NCI-H1436 treated with DMSO at 0.1 percent for 48 hours (cell line): ENCODE measurements at places on chromosomes 16 and 17.
A peak's percentile ranks its signal among the peaks of the same experiment; 100 is the strongest.

DNA sequence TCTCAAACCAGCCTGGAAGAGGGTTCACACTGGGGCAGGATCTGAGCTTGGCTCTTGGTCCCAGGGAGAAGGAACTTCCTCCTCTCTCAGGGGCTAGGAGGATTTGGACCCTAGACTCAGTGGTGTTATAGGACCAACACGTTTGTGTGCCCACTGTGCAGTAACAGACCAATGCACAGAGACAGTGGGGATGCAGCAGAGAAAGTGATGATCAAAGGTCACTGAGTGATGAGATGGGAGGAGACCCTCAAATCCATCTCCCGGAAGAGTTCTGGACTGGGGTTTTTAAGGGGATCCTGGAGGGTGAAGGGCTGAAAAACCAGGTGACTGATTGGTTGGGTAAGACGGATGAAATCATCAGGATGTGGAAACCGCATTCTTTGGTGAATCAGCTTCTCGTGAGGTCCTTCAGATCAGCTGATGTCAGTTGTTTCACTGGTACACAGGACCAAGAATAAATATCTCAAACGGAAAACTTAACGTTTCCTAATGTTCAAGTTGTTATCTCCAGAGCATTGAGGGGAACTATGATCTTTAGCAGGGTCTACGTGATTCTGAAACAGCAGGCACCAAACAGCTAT is 3.3 kb upstream of the VAC14 start:
- no peak for DNase-seq

GRCh38 chr17:6936370-6937028 is 59.4 kb upstream of the ALOX12 start:
- no peak for DNase-seq

DNA sequence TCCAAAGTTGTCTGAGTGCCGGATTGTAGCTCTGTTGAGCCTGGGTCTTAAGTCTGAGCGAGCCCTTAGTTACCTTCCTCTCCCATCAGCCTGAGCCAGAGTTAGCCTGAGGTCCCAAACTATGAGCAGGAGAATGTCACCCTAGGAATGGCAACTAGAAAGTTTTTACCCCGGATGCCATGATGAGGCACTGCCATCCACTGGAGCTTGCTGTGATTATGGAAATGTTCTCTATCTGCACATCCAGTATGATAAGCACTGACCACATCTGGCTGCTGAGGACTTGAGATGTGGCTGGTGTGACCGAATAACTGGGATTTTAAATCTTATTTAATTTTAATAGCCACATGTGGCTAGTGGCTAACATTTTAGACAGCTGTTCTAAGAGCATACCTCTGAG is 550.0 kb downstream of the CDH13 start:
- no peak for DNase-seq

DNA sequence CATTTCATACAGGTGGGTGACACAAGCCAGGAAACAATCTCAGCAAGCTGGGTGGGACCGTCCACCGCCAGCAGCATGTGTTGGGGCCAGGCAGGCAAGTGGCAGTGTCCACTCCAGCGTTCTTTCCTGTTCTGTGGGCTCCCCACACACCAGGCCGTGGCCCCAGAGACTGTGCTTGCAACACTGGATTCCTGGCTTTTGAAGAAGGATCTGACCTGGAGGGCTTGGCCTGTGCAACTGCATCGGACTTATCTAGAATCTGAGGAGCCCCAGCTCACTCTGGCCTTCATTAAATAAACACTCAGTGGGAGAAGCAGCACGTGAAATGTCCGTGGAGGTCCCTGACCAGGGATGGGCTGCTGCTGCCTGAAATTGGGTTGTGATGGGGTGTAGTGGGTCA is 3.2 kb downstream of the KSR1 start:
- no peak for DNase-seq

DNA sequence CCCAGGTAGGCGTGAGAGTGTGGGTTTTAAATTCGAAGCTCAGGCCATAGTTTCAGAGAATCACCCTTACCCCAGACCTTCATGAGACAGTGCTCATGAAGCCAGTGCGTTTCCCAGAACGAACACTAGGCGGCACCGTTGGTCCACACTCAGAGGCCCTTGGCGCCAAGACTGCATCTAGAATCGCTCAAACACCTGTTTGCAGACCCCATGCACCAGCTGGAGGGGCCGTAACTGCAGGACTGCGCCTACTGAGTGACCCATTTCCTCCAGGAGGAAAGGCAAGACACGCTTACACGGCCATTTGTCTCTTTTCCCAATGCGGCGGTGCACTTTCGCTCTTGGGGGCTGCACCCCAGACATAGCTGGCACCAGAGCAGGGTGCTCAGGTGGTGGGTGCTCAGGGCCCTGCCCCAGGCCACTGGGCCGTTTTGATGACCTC is 34.0 kb downstream of the ADGRG5 start:
- DNase-seq, result no peak

DNA sequence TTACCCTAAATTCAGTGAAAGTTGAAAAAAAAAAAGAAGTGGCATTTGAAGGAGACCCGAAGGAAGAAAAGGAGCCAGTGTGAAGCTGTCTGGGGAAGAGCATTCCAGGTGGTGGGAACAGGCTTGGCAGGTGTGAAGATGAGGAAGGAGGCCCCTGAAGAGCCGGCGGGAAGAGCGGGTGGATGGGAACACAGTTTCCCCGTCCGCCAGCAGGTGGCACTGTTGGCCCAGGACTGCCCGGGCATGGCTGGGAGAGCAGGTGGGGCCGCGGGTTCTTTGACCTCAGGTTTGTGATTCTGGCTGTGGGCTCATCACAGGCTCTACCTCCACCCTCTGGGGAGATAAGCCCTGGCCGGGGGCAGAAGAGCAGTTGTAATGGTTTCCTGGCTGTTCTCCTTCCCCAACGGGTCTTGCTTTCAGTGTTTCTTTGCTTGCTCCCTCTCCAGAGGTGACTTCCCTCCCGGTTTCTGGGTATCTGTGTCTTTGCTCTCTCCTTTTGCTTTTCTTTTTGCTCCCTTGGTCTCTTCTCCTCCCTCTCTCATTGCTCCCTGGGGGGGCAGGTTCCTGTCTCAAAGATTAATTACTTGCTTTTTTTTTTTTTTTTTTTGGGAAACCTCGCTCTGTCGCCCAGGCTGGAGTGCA is 32.3 kb downstream of the RAP1GAP2 start:
- no peak for DNase-seq

- no peak for DNase-seq
Observed at GRCh38 chr17:61409301-61410112, 9.9 kb downstream of the TBX2 start.

- no peak for DNase-seq
Observed at GRCh38 chr17:42346481-42346880, 41.8 kb downstream of the STAT3 start.

DNA sequence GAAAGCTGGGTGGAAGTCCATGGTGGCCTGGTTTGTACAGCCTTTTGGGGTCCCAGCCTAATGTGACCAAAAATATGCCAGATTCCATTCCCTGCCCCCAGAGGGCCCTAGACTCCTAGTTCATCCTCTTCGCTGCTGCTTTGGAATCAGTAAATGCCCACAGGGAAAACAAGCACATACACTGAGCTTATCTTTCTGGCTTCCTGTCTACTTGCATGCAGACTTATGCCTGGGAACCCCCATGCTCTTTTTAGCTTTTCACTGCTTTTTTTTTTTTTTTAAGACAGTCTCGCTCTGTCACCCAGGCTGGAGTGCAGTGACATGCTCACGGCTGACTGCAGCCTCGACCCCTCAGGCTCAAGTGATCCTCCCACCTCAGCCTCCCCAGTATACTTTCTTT is 6.2 kb upstream of the CD300LG start:
- no peak for DNase-seq

GRCh38 chr17:56558088-56558487 is 35.4 kb upstream of the NOG start:
- DNase-seq, result no peak

GRCh38 chr17:1455797-1456599 is at the start of gene CRK:
Gene CRK, minus strand, starts transcription at chr17:1456232. Its CDS starts 115 bp downstream, at chr17:1456117.
- DNase-seq, result peak; percentile 70

DNA sequence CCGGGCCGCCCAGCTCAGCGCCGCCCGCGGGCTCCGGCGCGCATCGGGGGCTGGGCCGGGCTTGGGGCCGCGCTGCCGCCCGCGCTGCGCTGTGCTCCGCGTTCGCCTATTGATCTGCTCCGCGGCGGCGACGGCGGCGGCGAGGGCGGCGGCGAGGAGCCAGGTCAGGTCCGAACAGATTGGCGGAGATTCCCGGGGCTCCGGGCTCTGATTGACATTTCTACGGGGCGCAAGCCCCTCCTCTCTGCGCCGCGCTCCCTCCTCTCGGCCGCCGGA is 559 bp downstream of the IRX3 start:
- DNase-seq, result no peak

DNA sequence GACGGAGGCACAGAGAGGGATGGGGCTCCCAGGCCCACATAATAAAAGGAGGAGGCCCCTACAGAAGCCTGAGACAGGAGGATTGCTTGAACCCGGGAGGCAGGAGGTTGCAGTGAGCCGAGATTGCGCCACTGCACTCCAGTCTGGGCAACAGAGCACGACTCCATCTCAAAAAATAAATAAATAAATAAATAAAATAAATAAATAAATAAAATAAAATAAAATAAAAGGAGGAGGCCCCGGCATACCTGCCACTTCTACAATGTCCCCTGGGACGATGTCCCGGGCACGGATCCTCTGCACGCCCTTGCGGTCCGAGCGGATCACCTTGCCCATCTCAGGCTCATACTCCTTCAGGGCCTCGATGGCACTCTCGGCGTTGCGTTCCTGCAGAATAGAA is 13.2 kb downstream of the ATP2A3 start:
- no peak for DNase-seq

GRCh38 chr17:38428112-38428642 is at the start of gene ARHGAP23:
Gene ARHGAP23, plus strand, starts transcription at chr17:38428464. Its CDS starts 22 bp downstream, at chr17:38428486.
- no peak for DNase-seq

DNA sequence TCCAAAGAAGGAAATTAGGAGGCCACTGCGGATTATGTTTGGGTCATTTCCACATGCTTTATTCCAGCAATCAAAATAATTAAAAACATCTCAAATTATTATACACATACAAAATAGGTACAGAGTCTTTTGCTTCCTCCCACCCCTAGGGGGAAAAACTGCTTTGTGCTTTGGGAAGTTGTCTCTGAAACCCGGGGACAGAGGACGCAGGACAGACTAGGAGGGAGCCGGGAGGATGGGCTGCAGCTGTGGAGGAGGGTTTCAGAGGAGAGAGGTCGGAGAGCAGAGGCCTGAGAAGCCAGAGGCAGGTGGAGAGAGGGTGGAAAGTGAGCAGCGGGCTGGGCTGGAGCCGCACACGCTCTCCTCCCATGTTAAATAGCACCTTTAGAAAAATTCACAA is 17.4 kb downstream of the COL1A1 start:
- no peak for DNase-seq

- no peak for DNase-seq
Observed at GRCh38 chr16:75931043-75931442, 204.8 kb upstream of the CPHXL start.

DNA sequence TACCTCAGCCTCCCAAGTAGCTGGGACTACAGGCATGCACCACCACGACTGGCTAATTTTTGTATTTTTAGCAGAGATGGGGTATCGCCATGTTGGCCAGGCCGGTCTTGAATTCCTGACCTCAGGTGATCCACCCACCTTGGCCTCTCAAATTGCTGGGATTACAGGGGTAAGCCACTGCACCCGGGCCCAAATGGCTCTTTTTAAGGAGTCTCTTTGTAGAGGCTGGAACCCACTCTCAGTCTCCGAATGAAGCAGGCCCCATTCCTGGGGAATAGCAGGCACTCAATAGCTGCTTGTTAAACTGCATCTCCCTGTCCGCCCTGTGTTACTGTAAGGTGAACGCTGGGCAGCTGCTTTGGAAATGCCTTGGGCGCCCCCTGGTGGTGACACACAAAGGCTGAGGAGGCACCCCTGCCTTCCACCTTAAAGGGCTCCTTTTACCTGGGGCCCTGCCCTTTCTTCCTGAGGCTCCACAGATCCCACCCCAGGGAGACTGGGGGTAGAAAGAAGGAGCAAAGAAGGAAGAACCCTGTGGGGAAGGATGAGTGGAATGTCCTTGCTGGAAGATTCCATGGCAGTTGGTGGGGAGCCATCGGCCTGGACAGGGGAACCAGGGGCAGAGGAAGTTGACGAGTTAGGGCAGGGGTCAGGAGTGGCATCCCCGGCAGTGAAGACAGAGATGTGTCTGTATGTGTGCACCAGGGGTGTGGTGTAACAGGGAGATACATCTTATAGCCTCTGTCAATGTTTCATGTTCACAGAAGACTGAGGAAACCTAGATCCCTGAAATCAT is 6.1 kb upstream of the SP2 start:
- DNase-seq, result peak; percentile 64

DNA sequence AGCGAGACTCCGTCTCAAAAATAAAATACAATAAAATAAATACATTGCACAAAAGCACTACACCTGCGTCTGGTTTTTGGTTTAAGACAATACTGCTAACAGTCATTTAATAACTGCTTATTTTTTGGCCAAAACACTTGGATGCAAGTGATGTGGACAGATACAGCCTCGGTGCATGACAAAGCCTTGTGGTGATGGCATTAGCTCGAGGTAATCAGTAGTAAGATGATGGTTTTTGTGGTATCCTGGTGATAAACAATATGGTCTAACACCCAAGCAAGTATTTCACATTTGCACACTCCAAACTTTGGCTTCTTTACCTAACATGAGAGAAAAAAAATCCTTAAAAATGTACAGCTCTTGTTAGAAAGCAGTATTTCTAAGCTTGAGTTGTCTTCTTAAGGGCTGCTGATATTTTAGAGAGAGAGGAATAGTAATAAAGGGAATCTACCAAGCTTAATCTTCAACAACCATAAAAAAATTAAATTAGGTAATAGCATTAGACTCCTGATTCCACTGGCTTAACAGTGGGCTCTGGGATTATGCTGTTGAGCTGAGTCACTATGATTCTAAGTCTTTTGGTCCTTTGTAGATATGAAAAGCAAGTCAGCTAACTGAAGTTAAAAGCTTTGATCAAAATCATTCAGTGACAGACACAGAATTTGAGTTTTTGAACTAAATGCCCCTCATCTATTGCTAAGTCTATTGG is 111.1 kb downstream of the VPS53 start:
- DNase-seq, result no peak

GRCh38 chr17:81821603-81822311 is 11.3 kb downstream of the MCRIP1 start:
- DNase-seq, result peak; percentile 78

GRCh38 chr16:84569382-84569987 is 48.4 kb downstream of the COTL1 start:
- DNase-seq, result no peak

DNA sequence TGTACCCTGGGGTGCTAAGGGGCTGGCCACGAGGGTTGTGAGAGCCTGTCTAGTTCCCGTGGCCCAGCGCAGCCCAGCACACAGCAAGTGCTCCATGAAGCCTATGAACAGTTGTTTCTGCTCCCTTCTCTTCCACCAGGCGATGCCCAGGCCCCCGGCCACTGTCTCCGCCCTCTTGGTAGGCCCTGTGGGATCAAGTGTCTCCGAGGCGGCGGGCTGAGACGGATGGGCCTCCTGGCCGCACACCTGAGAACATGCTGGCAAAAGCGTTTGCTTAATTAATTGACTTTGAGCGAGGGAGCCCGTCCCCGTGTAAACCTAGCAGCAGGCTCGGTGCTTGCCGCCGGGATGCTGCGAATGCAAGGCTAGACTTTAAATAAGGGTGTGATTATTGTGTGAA is 129.7 kb upstream of the GSE1 start:
- DNase-seq, result peak; percentile 44
